ENCODE measurements at places on chromosomes 4 and X.
A peak's percentile ranks its signal among the peaks of the same experiment; 100 is the strongest.

- DNase-seq = no peak
Observed at GRCh38 chr4:89109841-89110540, 1.3 kb upstream of the TIGD2 start.

GRCh38 chr4:52664479-52664878 lies 5.4 kb upstream of the USP46 start:
- no peak for DNase-seq

- no peak for DNase-seq
Observed at GRCh38 chr4:149047368-149047767, 605.2 kb upstream of the NR3C2 start.

DNA sequence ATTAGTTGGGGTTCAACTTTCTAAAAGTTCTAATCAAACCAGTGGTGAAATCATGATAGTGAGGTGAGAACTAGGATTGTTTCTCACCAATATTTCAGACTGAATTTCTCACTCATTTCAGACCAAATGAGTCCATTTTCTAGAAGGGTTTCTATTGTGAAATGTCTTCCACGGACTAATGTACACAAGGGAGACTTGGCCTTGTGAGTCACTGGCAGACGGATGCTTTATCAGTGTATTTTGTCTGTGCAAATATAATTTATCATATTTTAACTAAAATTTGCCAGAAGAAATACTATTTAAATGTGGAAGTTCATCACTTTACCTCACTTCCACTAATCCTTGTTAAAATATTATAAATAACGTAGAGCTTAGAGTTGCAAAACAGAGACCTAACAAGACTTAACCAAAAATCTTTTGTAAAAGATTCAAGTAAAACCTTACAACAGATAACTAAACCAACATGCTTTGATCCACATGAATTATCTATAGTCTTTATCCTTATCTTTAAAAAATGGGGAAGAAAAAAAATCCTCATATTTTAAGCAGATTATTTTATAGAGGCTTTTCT lies 506.0 kb upstream of the FAM241A start:
- DNase-seq = no peak

DNA sequence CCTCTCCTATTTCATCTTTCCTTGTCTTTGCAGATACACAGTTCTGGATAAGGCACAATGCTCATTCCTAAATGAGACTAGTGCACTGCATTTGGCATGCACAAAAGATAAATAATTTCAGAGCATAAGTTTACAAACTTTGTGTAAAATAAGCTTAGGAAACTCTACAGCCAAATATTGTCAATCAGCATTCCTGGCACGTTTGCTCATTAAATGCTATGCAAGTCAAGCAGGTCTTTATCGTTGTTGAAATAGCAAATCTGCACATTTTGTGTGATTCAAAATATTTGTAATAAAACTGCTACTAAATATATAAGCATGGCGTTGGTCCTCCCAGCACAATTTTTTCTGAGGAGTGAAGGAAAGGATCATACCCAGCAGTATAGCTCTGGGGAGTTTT lies 322.1 kb upstream of the NOCT start:
- no peak for DNase-seq

DNA sequence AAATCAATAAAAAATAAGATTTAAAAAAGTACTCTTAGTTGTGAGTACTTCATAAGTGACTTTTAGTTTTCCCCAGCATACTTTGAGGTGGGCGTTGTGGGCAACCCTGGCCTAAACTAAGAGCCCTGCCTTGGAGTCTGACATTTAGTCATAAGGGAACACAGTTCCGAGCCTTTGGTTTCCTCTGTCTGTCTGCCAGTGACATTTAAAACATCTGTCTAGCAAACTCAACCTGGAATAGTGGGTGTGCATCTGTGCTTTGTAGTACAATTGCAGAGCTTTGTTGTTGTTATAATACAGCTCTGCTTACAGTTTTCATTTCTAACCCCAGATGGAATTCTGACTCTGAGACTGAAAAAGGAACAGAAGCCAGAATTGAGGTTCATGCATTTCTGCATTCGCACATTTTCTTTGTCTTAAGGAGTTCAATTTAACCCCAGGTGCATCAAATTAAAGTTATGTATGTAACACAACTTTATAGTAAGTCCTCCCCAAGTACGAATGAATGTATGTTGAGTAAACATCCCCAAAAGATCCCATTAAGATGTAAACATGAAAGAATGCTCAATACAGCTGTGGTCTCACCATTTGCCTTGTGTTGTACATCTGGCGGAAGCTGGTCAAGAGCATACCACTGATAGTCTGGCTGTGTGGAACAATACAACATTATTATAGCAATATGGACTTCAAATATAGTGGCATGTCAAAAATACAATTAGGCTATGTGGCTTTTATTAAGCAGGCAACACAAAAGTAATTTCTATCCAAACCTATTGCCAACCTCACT lies 25.9 kb downstream of the TNIP3 start:
- peak; percentile 60 for DNase-seq

DNA sequence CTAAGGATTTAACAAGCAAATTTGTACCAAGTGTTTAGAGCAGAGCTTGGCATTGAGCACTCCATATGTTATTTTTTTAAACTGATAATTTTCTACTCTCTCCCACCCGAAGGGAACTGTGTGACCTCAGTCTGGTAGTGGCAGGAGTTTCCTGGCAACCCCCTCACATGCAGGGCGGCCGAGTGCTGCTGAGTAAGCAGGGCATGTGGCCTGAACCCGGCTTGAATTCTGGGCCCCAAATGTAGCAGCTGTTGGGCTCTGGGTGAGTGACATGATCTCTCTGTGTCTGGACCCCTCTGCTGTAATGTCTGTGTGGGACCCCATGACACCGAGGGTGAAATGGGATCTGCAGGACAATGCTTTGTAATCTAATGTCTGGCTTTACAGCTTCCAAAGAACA lies 13.6 kb upstream of the C4orf50 start:
- DNase-seq = no peak

DNA sequence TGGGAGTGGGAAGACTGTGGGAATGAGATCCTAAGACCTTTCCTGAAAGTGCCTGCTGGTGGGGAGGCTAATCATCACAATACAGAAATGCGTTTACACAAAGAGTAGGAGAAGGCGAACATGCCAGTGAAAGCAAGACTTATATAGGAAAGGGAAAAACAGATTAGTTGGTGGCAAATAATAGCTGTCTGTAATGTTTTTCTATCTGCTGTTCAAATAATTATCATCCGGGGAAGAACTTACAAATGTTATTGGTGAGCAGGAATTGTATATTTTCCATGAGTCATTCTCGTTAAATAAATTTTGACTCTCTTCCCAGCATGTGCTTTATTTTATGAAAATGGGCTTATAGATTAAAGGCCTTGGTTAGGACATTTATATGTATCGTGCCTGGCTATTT lies 196.5 kb downstream of the ARHGAP10 start:
- DNase-seq = no peak

DNA sequence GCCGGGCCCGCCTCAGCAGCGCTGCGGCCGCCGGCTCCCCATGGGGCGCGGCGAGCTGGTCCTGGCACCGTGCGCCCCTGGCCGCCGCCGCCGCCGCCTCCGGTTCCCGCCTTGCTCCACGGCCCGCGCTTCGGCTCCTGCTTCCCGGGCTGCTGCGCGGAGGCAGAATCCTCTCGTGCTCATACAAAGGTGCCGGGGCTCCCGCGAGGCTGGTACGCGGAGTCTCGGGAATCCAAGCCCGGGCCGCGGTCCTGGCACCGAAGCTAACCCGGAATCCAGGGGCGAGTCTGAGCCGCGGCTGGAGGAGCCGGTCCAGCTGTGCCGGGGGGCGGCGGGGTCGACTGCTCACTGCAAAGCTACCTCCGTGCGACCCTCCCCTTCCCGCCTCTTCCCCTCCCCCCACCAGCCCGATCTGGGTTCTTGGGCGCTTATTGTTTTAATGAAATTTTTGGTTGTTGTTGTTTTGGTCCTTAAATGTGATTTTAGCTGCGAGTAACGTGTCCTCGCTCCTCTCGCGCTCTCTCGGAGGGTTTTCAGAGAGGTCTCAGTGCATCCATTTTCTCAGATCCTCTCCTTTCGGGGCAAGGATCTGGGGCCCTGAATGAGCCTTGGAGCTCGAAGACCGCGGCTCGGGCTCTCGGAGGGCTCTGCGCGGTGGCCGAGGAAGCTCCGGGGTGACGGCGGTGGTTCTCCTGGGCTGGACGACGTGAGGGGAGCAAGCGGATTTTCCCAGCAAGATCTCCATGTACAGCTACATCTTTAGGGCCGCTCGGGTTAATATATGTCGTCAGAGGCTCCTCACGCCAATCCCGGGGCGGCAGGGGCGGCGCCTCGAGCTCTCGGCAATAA lies at the start of gene HAND2:
Gene HAND2, minus strand, starts transcription at position 753 of the 849 bp plus-strand sequence. CDS start 940 bp downstream, outside the sequence.
- DNase-seq = no peak

GRCh38 chrX:134480061-134480460 lies 20.1 kb downstream of the HPRT1 start:
- DNase-seq = no peak

- DNase-seq = peak; percentile 87
Observed at GRCh38 chrX:124406294-124407014, 60.1 kb downstream of the SH2D1A start.

- DNase-seq = no peak
Observed at GRCh38 chr4:4413806-4414205, 26.9 kb downstream of the NSG1 start.

DNA sequence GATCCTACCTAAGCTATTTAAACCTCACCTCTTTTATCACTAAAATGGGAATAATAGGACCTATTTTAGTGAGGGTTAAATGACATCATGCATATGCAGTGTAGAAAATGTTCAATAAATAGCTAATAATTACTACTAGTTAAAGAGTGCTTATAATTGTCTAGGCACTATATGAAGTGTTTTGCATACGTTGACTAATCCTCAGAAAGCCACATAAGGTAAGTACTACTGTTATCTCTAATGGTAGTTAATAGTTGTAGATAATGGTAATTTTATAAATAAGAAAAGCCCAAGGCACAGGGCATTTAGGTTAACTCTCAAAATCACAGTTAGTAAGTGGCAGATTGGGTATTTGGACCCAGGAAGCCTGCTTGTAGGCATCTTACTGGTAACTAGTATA lies 47.4 kb upstream of the BOD1L1 start:
- DNase-seq = no peak

GRCh38 chr4:84511703-84512102 lies 12.6 kb upstream of the NKX6-1 start:
- no peak for DNase-seq

DNA sequence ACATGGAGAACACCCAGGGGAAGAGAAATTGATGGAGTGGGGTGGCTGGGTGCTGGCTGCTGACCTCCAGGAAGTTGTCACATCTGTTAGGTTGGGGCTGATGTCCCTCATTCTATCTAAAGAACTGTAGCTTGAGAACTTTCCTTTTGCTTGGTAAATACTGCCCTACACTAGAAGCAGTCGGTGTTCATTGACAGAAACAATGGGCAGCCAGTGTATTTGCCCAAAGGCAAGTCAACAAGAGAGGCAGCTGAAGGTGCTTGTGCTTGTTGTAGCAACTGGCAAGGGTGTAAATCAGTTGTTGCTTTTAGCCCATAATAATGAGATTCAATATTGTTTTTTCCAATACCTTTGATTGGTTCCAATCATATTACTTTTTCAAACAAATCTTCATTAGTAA lies 956 bp downstream of the TMEM154 start:
- DNase-seq = no peak

DNA sequence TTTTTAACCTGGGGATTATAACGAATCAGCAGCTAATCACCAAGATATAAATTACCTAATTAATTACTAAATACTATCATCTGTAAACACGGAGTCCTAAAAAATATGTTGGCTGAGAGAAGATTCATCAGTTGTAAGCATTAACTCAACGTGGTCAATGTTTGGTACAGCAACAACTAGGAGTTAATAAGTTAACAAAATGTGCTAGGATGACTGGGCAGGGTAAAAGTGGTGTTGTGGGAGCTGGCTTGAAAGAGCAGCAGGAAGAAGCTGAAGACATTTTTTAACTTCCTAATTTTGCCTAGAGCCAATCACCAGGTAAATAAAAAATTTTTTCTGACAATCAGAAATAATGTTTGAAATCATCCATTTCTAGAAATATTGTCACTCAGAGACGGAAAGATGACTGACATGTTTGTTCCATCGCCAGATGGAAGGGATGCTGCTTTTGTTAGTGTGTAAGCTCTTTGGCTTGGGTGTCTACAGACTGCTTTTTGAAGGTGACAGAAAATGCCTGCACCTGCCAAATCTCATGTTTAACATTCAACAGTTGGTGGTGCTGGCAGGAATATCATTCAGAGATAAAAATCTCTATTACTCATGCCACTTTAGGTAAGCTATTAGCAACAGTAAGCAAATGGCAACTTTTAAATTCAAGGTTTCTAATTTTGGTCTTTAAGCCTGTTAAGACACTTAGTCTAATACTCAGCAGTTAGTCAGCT lies 1126.9 kb downstream of the STPG2 start:
- no peak for DNase-seq

DNA sequence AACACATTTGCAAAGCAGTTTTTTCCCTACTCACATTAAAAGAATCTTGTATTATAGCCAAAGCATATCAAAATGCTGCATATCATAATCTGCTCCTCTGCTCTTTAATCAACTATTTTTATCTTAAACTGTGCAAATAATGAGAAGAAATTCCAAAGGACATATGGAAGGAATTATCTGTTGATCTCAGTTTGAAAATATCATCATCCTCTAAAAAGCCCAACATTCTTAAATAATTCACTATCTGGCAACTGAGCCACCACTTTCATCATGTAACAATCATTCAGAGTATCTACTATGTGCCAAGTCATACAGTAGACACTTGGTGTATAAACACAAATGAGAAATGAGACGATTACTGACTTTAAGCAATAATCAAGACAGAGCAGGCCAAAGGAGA lies 63.0 kb downstream of the PRSS12 start:
- no peak for DNase-seq

- no peak for DNase-seq
Observed at GRCh38 chrX:68938244-68939004, 109.6 kb downstream of the EFNB1 start.

- DNase-seq = peak; percentile 84
Observed at GRCh38 chrX:124238268-124238667, 94.2 kb upstream of the TEX13D start.

DNA sequence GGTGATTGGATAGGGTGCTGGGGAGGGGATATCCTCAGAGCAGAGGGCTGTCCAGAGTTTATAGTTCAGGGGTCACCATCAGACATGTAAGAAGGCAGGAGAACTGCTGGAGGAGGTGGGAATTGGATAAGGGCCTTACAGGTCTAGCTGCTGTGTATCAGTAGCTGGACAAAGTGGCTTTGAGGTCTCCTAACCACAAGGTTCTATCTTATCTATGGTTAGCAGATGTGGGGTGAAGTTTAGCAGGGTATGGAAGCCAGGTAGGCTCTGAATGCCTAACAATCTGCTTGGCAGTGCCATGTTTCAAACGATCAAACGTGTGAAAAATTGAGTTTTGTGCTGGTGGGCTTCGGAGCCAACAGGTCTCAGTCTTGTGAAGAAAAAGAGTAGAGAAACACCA lies 32.1 kb upstream of the MAGEA8 start:
- no peak for DNase-seq

GRCh38 chr4:122346036-122346435 lies 32.8 kb upstream of the ADAD1 start:
- no peak for DNase-seq

DNA sequence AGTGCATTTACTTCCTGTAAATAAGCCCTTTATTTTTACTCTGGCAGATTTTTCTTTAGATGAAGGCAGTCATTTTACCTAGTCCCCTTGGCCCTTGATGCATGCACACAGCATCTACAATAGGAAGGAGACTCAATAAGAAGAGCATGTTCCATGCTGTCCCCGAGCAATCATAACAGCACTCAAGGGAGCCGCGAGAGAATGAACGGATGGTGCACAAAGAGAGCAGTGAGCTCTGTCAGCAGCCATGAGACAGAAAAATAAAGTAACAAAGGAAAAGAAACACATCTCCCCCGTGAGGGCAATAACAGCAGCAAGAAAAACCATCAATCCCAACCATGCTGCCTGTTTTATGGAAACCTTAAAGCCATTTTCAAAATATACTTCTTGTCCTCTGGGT lies 11.9 kb downstream of the SMIM31 start:
- no peak for DNase-seq
